Activated CD4-positive, alpha-beta T cell treated with anti-CD3 and anti-CD28 coated beads, Interleukin-2, amount 10 ng/mL, durations not matched to agents 7 days and 5 days (primary cell): ENCODE measurements at places on chromosomes 11 and 22.
A peak's percentile ranks its signal among the peaks of the same experiment; 100 is the strongest.

- DNase-seq, result peak; percentile 81
These were observed 1.8 kb downstream of the ADSL start for GRCh38 chr22:40348025-40348658.

GRCh38 chr11:662689-663274 is 25.7 kb downstream of the DRD4 start:
- peak; percentile 45 for DNase-seq

GRCh38 chr11:117744471-117745150 is 52.4 kb downstream of the DSCAML1 start:
- DNase-seq, result no peak

- no peak for DNase-seq
These were observed at the start of gene EHF for GRCh38 chr11:34620820-34621792. Gene EHF (plus strand): TSS chr11:34621093. CDS start chr11:34642631, 21,538 bp downstream.

DNA sequence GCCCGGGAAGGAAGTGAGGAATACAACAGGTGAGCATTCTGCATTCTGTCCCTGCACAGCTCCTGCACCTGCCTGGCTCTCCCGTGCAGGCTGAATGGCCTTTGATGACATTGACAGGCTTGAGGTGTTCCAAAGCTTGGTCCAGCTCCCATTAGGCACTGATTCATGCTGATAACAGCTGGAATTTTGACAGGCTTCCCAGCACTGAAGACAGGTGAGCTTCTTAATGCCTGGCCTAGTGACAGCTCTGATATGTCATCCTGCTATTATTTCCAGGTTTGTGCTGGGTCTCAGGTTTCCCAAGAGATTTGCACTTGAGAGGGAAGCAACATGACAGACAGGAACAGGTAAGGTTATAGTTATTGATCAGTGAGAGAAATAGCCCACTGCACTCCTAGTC is 58.0 kb upstream of the MTNR1B start:
- no peak for DNase-seq

DNA sequence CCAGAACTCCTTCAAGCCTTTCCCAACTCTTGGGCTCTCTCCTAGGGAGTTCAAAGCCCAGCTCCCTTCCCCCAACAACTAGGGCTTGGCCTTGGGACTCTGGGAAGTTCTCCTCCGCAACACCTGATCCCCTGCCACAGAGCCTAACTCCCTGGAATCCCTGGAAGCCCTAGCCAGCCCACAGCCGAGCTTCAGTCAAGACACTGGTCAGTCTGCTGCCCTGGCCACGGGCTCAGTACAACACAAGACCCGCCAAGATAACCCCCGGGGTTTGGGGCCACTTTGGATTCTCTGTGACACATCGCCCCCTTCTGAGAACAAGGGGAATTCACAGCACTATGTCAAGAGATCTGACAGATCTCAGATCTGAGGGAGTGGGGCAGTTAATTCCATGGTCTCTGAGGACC is 58.3 kb downstream of the SLC22A12 start:
- no peak for DNase-seq

- no peak for DNase-seq
These were observed 55.6 kb downstream of the ARHGEF12 start for GRCh38 chr11:120391854-120392253.

GRCh38 chr11:125978778-125979407 is 33.0 kb downstream of the VSIG10L2 start:
- no peak for DNase-seq

DNA sequence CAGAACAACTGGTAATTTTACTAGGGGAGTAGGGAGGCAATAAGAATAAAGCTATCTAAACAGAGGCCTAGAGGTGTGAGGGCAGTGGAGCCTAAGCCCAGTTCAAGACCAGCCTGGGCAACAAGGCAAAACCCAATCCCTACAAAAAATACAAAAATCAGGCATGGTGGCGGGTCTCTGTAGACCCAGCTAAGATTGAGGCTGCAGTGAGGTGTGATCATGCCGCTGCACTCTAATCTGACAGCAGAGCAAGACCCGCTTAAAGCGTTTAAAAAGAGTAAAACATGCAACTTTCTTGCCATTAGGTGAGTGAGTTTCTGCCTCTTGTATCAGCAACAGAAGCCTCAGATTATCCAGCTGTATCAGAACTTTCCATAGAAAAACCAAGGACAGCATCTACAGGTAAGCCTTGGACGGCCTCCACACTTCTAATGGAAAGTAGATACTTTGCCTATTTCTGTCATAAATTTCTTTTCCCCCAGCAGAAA is 12.1 kb downstream of the TAF1D start:
- DNase-seq, result no peak

GRCh38 chr11:100403816-100404215 is 283.3 kb upstream of the ARHGAP42 start:
- DNase-seq, result no peak

DNA sequence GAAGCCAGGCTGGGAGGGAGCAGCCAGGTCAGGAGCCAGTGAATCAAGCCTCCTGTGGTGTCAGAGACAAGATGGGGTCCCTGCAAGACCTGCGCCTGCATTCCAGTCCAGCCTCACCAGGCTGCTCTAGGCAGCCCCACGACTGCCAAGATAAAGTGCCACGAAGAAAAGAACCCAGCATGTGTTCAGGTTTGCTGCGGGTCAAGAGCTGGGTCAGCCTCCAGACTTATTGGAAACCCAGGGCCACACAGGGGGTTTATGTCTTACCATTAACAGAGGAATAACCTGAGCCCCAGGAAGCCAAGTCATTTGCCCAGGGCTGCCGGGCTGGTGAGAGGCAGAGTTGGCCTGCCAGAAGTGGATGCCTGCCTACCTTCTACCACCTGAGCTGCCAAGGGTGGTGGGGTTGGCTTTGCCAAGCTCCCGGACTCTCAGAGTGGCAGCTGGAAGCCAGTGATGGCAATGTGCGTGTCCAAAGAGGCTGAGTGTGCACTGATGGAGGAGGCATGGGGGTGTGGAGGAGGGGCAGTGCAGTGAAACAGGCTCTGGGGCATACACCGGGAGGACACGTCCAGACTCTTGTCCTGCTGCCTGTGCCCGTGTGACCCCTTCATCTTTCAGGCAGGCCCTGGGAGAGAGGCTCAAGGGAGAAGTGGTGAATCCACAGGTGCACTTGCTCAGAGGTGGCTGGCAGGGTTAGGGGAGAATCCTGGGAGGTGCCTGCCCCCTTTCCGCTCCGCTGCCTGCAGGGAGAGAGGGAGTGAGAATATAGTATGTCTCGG is 1.7 kb downstream of the RASD2 start:
- no peak for DNase-seq

DNA sequence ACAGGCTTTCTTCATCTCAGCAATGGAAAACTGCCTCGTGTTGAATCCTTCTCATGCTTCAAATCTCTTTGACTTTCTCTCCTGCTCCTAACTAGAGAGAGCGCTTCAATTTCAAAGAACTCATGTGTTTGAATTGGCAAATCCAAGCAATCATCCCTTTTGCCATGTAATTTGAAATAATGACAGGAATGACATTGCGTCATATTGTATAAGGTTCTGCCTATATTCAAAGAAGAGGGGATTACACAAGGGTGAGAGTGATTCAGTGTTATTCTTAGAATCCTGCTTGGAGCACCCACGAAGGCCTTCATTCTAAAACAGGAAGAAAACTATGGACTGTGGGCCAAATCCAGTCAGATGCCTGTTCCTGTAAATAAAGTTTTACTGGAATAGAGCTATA is 720.6 kb downstream of the JRKL start:
- DNase-seq, result no peak
